Lower lobe of right lung (tissue), 2 donors: ENCODE measurements at places on chromosomes 11 and 22.

- peak; percentile 87 for DNase-seq
Measured at GRCh38 chr22:41380993-41381328, 781 bp upstream of the TEF start.

- DNase-seq, result no peak
Measured at GRCh38 chr11:28488336-28488735, 380.1 kb downstream of the METTL15 start.

GRCh38 chr11:123487157-123487744, 57.2 kb downstream of the GRAMD1B start:
- no peak for DNase-seq

DNA sequence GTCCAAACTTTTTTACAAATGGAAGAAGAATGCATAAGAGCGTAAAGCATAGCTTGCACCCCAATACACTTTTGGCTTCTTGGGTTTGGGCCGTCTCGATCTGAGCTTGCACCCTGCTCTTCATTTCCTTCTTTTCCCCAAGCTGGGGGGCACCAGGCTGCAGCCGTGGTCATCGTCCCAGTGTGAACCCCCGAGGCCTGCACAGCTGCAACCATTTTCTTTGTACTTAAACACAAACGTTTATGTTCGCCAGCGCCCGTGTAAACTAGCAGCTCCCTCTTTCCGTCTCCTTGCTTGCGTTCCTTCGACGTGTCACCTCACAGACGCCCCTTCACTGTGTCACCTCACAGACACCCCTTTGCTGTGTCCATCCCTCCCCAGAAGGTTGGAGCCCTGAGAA, 10.1 kb downstream of the KRTAP5-5 start:
- no peak for DNase-seq

GRCh38 chr11:30285416-30286121, 37.3 kb upstream of the ARL14EP start:
- DNase-seq, result no peak

- DNase-seq, result no peak
Measured at GRCh38 chr11:113802621-113803020, 23.0 kb downstream of the CLDN25 start.

GRCh38 chr11:34145073-34145472, 39.6 kb downstream of the NAT10 start:
- DNase-seq, result no peak

DNA sequence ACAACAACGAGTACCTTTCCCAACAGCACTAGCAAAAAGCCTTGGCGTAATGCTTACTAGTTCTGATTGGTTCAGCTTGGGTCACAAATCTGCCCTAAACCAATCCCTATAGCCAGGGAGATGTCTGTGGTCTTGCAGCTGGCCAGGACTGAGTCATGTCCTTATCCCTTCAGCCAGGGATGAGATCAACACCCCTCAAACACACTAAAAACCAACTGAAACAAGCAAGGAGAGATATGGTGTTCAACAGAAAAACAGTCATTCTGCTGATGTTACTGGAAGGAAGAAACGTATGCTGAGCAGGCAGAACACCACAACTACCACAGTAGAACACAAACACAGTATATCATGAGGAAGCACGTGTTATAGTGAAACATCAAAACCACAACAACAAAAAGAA, 375.6 kb downstream of the LARGE1 start:
- no peak for DNase-seq

DNA sequence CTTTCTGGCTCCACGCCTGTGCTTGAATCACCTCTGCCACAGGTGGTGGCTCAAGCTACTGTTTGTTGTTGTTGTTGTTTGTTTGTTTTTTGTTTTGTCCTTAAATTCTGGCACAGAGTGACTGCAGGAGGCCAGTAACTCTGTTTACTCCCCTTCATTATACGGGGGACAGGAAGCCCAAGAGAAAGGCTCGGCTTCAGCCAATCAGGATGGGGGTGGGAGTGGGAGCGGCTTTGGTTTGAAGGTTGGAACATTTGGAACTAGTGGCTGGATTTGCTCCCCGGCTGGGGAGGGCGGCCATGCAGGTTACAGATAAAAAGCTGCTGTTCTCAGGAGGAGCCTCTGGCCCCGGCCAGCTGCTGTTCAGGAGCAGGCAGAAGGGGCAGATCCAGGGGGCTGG, 19.7 kb upstream of the CABP2 start:
- no peak for DNase-seq

GRCh38 chr11:45661439-45662055, 3.9 kb downstream of the CHST1 start:
- no peak for DNase-seq

GRCh38 chr11:117419482-117420142, 92.0 kb downstream of the CEP164 start:
- DNase-seq, result no peak

GRCh38 chr11:46381048-46381818, at the start of gene MDK:
MDK (plus strand) TSS chr11:46381669; CDS start chr11:46382058, 389 bp downstream.
- peak; percentile 59 for DNase-seq
